Endothelial cell of coronary artery (primary cell): ENCODE measurements at places on chromosomes 1 and 21. TPM values are rescaled to one million over a fixed set of nuclear protein-coding genes. Genes with fewer than 3 reads are reported as not detected.

The CSF1 gene
- total RNA-seq, result 5.6 and 10.3 TPM in 2 replicates

The F13B gene
- not detected in 2 replicates for total RNA-seq

The ASCL5 gene
- not detected in 2 replicates for total RNA-seq

The PLA2G2F gene
- not detected in 2 replicates for total RNA-seq

The LCE3E gene
- total RNA-seq, result not detected in 2 replicates

The APOBEC4 gene
- total RNA-seq, result not detected in 2 replicates

The SPRR3 gene
- not detected in 2 replicates for total RNA-seq

The SDC3 gene
- 8.9 and 11.8 TPM in 2 replicates for total RNA-seq

The IL19 gene
- total RNA-seq, result not detected in 2 replicates

The ARHGAP29 gene
- 144 and 157 TPM in 2 replicates for total RNA-seq

The FMO4 gene
- total RNA-seq, result 0.36 and 0.47 TPM in 2 replicates

The HEATR1 gene
- 36.6 and 40.7 TPM in 2 replicates for total RNA-seq

The CD101 gene
- under 0.01 and 0.09 TPM in 2 replicates for total RNA-seq

The UROD gene
- total RNA-seq, result 162 and 250 TPM in 2 replicates

The CFHR1 gene
- total RNA-seq, result 0.28 TPM in 1 of 2 replicates, not detected in the other

The MMP23B gene
- 1.1 and 2.8 TPM in 2 replicates for total RNA-seq

The MPL gene
- not detected in 2 replicates for total RNA-seq
